ENCODE measurements at places on chromosomes 5 and 9. TPM values are rescaled to one million over a fixed set of nuclear protein-coding genes. Genes with fewer than 3 reads are reported as not detected.

DNA sequence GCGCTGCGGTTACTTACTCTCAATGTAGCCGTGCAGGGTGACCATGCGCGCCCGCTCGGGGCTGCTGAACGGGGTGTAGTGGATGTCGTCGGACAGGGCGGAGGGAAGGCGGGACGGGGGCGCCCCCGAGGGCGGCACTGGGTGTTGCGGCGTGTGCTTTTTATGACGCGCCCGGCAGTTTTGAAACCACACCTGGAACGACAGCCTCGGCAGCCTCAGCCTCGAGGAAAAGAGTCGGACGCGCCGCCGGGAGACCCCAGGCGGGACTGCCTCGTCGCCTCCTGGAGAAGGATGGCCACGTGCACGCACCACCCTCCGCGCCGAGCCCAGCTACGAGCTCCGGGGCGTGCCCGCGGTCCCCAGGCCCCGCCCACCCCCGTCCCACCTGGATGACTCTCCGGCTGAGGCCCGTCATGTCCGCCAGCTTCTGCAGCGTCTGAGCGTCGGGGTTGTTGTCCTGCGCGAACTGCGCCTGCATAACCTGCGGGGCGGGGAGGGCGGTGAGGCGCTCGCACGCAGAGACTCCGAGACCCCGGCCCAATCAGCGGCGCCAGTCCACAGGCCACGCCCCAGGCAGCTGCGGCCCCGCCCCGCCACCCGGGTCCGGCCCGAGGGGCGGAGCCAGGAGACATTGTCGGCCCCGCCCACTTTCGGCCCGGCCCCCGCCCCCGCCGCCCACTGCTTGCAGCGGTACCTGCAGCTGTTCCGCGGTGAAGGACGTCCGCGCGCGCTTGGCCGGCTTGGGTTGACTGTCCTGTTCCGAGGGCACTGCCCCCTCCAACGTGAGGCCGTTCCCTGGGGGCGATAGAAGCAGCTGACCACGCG lies 15.0 kb downstream of the LHX6 start:
- no peak for DNase-seq

DNA sequence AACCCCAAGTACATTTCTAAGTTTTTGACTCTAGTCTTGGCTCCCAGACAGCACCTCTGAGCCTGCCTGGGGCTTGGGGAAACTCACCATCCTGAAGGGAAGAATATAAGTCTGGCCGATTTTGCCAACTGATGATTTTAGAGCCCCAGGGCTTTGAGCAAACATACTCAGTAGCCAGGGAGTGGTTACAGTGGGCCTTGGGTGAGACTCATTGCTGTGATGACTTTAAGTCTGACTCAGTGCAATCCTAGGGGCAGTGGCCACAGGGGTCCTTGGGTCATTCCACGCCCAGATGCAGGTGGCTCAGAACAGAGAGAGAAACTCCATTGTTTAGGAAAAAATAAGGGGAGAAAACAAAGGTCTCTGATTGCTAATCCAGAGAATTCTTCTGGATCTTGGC lies 312.0 kb upstream of the EDIL3 start:
- no peak for DNase-seq

GRCh38 chr9:5596173-5596572 lies 32.7 kb upstream of the RIC1 start:
- DNase-seq, result no peak

- DNase-seq, result peak; percentile 71
Observed at GRCh38 chr9:129270205-129270604, 92.1 kb upstream of the IER5L start.

Gene SKP1
- total RNA-seq, result 121 TPM

All from spleen (tissue), 13 donors.